MCF 10A (cell line): ENCODE measurements at places on chromosomes 5 and 9. TPM values are rescaled to one million over a fixed set of nuclear protein-coding genes. Genes with fewer than 3 reads are reported as not detected.
A peak's percentile ranks its signal among the peaks of the same experiment; 100 is the strongest.

GRCh38 chr5:64165500-64166200 is at the start of gene RNF180:
RNF180 (plus strand) TSS chr5:64165843; CDS start chr5:64200808, 34,965 bp downstream.
- DNase-seq: peak; percentile 39

GRCh38 chr9:135454737-135455136 is 24.8 kb upstream of the PPP1R26 start:
- DNase-seq: no peak

Gene GABRB2
- total RNA-seq: not detected in 2 replicates

Gene TPPP
- total RNA-seq: 0.12 and 0.17 TPM in 2 replicates

DNA sequence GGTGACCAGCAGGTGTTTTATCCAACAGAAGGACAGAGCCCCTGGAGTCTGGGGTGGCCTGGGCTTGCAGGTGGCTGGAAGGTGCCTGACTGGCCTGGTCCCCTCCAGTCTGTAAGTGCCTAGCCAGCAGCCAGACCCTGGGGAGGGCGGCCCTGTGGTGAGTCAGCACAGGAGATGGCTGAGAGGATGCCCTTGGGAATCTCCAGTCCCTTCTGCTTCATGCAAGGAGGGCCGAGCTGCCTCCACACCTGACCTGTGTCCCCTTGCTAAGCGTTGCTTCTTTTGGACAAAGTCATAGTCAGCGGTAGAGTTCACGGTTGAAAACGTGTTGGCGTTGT is 20.2 kb downstream of the OBP2B start:
- DNase-seq: no peak

Gene BSPRY
- total RNA-seq: 0.17 and 0.21 TPM in 2 replicates

DNA sequence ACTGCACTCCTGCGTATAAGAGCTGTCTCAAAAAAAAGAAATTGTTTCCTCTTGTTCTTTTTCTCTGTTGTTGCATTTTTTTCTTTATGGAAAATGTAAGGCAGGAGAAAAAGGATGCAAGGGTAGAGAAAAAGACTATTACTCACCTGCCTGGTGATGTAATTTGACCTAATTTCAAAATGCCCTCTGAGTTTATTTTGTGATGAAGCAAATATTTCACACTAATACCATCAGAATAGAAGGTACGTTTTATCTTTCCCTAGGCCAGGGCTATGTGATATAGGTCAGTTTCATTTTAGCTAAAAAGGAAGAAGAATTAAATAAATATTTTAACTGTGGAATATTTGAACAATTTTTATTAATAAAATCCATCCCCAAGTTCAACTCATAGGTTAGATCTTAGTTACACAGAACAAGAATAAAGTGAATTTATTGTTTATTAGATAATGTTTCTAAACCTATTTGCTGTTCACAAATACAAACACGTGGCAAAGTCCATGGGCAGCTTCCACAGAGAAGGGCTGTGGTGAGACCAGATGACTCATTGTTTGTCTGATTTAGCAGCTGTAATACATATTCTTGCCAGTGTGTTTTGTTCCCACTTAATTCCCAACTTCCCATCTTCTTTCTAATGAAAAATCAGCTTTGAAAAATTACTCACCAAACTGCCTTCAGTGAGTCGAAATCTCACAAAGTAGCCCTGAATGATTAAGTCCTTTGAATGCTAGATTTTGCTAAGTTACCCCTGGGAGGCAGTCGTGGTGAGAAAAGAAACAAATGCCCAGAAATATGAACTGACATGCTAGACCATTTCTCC is 52.8 kb upstream of the CCDC112 start:
- DNase-seq: peak; percentile 81

GRCh38 chr5:171264843-171265242 is 44.2 kb upstream of the TLX3 start:
- no peak for DNase-seq

GRCh38 chr9:14350349-14350728 is 36.4 kb upstream of the NFIB start:
- no peak for DNase-seq

Gene ADAMTSL1
- total RNA-seq: not detected in 2 replicates

Gene PCDHB15
- total RNA-seq: 0.91 and 1.2 TPM in 2 replicates

Gene NDUFA8
- 52.5 and 58.4 TPM in 2 replicates for total RNA-seq

DNA sequence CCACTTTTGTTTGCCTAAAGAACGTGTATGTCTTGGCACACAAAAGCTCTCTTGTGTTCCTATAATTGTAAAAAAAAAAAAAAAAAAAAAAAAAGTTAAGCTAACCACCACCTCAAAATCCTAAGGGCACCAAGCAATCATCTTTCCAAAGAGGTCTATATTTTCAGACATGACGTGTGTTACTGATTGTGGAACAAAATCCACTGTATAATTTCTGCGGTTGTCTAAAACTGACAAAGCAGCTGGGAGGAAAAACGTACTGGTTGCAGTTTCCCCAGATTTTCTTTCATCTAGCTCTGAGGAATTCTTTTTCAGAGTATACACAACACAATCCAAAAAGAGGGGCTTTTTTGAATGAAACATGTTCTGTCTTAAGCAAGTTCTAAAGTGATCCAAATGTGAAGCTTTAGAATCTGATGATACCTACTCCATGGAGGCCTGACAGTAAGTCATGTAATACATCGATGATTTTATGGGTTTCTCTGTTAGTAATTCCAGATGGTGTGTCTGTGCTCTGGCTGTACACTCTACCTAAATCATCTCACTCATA is 375.6 kb upstream of the NUDT12 start:
- no peak for DNase-seq

- DNase-seq: no peak
Measured at GRCh38 chr9:12461763-12462460, 231.3 kb upstream of the TYRP1 start.

- no peak for DNase-seq
Measured at GRCh38 chr5:63121471-63121870, 542.9 kb downstream of the LRRC70 start.

Gene INSL4
- total RNA-seq: not detected in 2 replicates

Gene ROR2
- 0.10 and 0.84 TPM in 2 replicates for total RNA-seq

DNA sequence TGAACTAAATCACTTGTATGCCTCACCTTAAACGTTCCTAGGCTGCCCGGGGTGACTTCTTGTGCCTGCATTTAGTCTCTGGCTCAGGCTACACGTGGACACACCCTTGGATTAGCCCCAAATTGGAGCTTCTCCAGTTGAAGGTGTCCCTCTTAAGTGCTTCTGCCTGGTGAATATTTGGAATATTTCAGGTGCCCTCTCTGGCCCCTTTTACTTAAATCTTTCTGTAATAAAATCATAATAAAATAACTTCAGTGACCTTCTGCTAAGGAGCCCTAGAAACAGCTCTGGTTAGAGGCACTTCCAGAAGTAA is 74.3 kb upstream of the KLF9 start:
- DNase-seq: peak; percentile 63

- DNase-seq: peak; percentile 3
Measured at GRCh38 chr5:85049020-85049419, 664.3 kb upstream of the EDIL3 start.

DNA sequence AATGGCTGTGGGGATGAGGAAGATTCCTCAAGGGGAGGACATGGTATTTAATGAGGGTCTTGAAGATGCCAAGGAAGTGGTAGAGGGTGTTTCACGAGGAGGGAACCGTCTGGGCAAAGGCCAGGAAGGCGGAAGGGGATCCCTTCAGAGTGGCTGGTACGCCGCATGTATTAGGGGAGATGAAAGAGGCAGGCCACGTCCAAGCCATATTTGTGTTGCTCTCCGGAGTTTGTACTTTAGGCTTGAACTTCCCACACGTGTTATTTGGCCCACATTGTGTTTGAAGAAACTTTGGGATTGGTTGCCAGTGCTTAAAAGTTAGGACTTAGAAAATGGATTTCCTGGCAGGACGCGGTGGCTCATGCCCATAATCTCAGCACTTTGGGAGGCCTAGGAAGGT is 1.2 kb downstream of the FXN start:
- no peak for DNase-seq

DNA sequence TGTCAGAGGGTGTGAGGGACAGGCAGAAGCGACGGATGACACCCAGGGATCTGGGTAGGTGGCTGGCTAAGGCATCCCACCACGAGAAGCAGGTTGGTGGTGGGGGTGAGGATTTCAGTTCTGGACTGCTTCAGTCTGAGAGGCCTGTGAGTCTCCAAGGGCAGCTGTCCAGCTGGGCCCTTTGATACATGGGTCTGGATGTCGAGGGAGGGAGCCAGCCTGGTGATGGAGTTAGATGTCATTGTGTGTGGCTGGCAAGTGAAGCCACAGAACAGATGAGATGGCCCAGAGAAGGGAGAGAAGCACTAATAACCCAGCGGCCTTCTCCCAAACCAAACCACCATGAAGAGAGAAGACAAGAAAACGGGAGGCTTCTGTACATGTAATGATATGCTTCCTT is 11.1 kb downstream of the MED27 start:
- no peak for DNase-seq

GRCh38 chr5:154523104-154523503 is 45.1 kb upstream of the HAND1 start:
- DNase-seq: no peak

- DNase-seq: no peak
Measured at GRCh38 chr9:86054695-86055094, 44.7 kb downstream of the GOLM1 start.

GRCh38 chr5:134819407-134819963 is 26.3 kb upstream of the C5orf24 start:
- no peak for DNase-seq

Gene C1QTNF3
- total RNA-seq: 0.49 and 0.64 TPM in 2 replicates
